Activated T-cell treated with anti-CD3 and anti-CD28 coated beads for 4 hours (primary cell): ENCODE measurements at places on chromosomes 2 and 18.
A peak's percentile ranks its signal among the peaks of the same experiment; 100 is the strongest.

DNA sequence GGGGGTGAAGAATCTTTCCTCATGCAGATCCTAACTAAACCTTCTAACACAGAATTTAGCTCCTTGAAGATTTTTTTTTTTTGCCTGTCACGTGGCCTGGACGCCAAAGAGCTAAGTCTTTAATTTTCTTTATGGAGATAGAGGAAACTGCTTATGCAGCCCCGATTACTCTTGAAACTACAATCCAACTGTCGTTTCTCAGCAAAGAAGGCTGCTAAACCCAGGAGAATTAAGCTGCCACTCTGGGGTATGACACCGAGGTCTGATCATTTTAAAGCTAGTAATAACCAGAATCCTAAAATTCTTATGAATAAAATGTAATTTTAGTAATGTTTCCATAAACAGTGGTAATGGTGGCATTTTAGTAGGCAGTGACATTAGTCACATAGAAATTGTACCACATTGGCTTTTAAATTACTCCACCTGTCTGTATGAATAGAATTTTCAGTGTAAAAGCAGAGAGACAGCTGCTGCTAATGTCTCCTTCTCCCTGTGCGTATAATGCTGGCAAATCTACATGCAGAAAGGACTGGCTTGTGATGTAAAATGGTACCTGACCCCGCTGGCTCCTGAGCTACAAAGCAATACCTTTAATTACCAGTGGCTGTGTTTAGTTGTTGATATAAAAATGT is 86.5 kb downstream of the MEIS1 start:
- no peak for DNase-seq

- no peak for DNase-seq
Measured at GRCh38 chr2:33059471-33060156, 112.9 kb downstream of the LTBP1 start.

GRCh38 chr2:25831746-25832449 is 46.4 kb downstream of the ASXL2 start:
- no peak for DNase-seq

GRCh38 chr2:3692375-3692774 is 11.0 kb upstream of the DCDC2C start:
- DNase-seq, result no peak

DNA sequence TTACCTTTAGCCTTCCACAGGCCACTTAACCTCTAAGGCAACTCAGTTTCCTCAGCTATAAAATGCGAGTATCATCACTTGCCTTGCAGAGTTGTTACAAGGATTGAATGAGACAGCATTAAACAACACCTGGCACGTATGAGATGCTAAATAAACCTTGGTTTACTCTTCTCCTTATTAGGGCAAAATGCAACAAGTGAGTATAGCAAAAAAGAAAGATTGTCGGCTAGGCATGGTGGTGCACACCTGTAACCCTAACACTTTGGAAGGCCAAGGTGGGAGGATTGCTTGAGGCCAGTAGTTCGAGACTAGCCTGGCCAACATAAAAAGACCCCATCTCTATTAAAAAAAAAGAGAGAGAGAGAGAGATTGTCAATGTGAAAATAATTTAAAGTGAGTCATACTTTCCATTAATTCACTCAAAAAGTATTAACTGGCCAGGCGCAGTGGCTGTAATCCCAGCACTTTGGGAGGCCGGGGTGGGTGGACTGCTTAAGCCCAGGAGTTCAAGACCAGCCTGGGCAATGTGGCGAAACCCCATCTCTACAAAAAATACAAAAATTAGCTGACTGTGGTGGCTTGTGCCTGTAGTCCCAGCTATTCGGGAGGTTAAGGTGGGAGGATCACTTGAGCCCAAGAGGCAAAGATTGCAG is 8.0 kb downstream of the ATAD2B start:
- no peak for DNase-seq

DNA sequence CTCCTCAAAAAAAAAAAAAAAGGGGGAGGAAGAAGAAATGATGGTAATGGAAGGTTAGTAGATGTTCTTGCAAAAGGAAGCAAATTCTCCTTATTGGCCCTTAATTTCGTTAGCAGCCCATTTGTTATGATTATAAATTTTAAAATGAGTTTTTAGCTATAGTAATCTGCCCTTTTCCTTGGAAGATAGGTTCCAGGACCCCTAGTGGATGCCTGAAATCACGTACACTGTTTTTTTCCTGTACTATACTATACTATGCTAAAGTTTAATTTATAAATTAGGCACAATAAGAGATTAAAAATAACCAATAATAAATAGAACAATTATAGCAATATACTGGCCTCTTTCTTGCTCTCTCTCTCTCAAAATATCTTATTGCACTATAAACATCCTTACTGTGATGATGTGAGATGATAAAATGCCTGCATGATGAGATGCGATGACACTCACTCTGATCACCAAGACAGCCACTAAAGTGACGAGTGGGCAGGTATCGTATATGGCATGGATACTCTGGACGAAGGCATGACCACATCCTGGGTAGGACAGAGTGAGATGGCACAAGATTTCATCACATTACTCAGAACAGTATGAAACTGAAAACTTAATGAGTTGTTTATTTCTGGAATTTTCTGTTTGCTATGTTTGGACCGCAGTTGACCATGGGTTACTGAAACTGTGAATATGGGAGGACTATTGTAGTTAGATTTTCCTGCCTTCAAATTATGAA is 87.2 kb downstream of the KCTD18 start:
- DNase-seq, result no peak

DNA sequence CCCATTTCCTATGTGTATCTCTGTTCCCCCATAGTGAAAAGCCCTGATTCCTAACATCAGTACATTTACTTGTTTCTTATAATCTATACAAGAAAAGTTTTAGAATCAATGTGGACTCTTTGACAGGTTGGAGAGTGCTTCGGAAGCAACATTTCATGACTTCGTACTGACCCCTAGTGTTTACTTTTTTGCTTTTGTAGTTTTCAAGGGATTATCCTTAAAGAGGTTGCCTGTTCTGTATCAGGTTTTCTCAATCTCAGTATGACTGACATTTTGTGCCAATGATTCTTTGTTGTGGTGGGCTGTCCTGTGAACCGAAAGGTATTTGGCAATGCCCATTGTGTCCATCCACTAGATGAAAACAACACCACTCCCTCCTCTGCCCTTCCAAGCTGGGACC is 43.3 kb upstream of the SERPINB2 start:
- no peak for DNase-seq

GRCh38 chr18:42310956-42311355 is 355.9 kb downstream of the PIK3C3 start:
- DNase-seq, result no peak

GRCh38 chr2:198706476-198707082 is 751.2 kb downstream of the SATB2 start:
- DNase-seq, result no peak

DNA sequence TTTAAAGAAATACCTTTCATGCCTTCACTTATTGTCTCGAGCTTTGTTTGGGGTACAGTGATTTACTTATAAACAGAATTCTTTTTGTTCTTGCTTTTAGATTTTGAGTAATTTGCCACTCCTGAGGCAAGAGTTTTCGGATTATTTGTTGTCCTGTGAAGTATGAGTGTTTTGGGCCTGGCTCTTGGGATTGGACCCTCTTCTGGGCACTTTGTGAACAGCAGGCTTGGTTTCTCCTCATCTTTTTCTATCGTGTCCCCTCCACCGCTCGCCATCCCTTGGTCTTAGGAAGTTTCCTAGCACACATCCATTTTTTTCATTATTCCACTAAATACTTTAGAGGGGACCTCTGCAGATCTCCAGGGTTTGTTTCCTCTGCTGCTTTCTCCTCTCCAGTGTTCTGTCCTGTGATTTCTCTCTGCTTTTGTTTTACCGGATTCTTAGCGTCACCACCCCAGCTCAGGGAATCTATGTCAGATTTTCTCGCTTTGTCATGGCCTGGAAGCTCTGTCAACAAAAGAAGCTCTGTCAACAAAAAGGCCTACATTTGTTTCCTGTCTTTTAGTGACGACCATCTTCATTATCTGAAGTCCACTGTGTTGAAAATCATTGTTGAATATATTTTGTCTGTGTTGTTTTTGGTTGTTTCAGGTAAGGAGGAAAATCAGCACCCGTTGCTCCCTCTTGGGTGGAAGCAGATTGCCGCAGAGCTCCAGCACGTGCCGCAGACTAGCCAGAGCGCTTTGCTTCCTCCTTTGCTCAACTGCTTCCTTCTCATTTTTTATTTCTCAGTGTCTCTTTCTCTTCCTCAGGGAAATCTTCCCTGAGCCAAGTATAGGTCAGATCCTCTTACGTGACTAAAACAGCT is 27.8 kb downstream of the ANKRD62 start:
- no peak for DNase-seq

DNA sequence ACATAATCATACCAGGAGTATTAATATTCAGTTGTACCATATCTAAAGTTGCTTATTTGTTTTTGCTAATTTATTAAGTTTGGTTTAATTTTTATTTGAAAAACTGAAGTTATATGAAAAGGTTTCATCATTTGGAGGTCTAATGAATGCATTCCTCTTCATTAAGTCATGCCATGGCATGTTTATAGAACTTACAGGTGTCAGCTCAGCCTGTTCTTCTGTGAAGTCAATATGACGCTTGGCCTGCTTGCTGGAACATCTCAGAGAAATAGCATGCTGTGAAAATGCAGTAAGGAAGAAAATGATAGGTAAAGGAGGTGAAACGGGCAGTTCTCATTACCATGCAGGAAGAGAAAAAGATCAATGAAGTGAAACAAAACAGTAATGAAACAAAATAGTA is 58.2 kb downstream of the RAPH1 start:
- DNase-seq, result no peak

- DNase-seq, result no peak
Measured at GRCh38 chr2:217413193-217413592, 553.3 kb upstream of the TNP1 start.

DNA sequence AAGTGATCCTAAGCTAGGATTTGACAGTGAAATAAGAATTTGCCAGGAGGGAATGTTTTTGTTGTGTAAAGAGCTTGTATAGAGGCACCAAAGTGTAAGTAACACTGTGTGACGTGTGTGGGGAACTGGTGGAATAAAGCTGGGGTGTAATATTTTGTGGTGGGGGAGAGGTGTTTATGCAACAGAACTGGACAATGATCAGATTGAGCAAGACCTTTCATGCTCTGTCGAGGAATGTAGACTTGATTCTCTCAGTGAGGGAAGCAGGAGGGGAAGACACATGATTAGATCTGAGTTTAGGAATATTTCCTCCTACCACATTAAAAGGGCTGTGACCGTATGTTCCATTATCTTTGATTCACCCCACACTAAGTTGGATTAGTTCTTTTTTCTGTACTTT is 43.6 kb downstream of the EFEMP1 start:
- no peak for DNase-seq

- no peak for DNase-seq
Measured at GRCh38 chr2:215145611-215146010, 7.2 kb upstream of the ABCA12 start.

GRCh38 chr2:216428618-216429350 is 16.5 kb downstream of the SMARCAL1 start:
- no peak for DNase-seq

GRCh38 chr2:224354632-224355211 is 47.2 kb downstream of the FAM124B start:
- DNase-seq, result no peak

- no peak for DNase-seq
Measured at GRCh38 chr2:150742094-150742493, 254.6 kb upstream of the RND3 start.

GRCh38 chr2:67290451-67291290 is 106.5 kb upstream of the ETAA1 start:
- DNase-seq, result no peak

DNA sequence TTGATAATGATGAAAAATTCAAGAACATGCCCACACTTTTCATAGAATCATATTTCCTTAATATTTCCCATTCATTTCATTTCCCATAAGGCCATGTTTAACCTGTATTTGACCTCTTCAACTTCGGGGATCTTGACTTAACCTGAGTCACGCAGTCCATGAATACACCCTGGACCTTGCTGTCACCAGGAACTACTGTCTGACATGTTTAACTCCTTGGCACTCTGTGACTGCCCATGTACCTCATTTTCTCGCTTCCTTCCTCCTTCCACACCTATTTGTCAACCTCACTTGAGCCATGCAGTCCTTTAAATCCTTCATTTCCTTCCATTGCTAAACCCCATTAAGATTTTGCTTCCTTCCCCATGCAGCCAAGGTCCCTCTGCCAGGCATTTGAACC is 16.3 kb downstream of the ABCB11 start:
- no peak for DNase-seq

GRCh38 chr18:13375302-13376255 is 157.0 kb downstream of the LDLRAD4 start:
- DNase-seq, result peak; percentile 60

- no peak for DNase-seq
Measured at GRCh38 chr2:231556981-231557380, 26.7 kb upstream of the NMUR1 start.

DNA sequence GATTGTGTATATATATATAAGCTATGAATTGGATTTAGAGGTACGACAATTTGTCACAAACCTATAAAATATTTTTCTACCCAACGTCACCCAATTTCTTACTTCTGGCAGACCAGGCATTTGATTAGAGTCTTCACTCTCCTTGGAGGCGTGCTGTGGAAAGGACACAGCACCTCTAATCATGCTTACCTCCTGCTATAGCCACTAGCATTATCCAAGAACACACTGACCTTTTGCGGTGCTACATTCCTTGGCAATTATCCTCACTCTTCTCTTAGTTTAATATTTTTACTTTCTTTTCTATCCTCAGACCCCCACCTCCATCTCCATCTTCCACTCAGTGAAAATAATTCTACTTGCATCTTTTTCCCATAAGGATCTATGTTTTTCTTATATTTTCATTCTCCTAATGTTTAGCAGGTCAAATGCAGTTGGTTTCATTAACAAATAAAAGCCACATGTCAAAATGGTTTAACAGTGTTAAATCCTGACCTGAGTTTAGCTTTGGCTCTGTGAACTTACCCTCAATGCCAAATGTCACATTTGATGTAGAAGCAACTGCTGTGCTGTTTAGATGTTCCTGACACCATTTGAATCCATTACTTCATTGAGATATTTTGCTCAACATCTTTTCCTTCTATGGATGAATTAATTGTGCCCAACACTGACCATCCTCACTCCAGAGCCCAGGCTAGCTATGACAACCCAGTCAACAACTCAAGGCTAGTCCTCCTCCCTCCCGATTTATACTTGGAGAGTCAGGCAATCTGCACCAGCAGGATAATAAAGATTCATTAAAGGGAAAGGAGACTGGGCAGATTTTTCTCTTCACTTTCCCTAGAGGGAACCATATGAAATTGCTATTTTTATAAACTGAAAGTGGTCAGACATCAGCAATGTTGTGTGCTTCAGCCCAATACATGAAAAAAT is 240.5 kb downstream of the MREG start:
- DNase-seq, result no peak

GRCh38 chr18:54086863-54087262 is 137.6 kb downstream of the MBD2 start:
- no peak for DNase-seq

- no peak for DNase-seq
Measured at GRCh38 chr2:40746191-40746590, 294.3 kb upstream of the SLC8A1 start.

GRCh38 chr2:84904717-84905174 is 710 bp upstream of the TMSB10 start:
- no peak for DNase-seq

DNA sequence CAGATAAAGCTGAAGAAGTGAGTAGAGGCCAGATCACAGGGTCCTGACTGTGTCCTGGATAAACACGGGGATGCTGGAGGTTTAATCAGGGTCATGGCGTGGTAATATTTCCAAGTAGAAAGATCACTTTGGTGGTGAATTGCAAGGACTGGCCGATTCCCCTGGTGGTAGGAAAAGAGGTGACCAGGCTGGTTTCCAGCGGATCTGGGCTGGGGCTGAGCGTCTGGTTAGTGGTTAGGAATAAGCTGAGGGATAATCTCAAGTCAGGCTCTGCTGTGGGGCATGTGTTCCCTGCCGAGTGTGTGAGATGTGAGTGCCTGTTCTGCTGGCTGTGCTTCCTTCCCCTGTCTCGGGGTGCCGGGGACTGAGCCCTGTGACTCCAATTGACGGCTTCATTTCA is 484.0 kb downstream of the TSN start:
- DNase-seq, result no peak
